ENCODE measurements at places on chromosomes 3 and 15.
A peak's percentile ranks its signal among the peaks of the same experiment; 100 is the strongest.

DNA sequence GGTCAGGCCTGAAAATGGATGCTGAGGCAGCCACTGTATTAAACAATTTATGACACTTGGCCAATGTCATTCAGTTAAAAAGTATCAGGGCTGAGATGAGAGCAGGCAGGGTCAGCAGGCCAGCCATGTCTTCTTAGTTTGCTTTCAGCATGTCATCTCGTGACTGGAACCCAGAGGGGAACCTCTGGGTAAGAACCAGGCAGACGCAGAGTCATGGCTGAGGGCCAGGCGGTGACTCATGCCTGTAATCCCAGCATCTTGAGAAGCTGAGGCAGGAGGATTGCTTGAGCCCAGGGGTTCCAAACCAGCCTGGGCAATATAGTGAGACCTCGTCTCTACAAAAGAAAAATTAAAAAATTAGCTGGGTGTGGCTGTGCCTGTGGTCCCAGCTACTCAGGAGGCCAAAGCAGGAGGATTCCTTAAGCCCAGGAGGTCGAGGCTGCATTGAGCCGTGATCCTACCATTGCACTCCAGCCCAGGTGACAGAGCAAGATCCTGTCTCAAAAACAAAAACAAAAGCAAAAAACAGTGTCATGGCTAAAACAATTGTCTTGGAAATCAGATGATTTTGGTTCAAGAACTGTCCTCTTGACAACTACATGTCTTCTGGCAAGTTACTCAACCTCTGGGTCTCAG is 11.7 kb downstream of the BCL2L10 start:
- peak; percentile 50 for DNase-seq

GRCh38 chr3:108092501-108092900 is 1.7 kb upstream of the CD47 start:
- no peak for DNase-seq

DNA sequence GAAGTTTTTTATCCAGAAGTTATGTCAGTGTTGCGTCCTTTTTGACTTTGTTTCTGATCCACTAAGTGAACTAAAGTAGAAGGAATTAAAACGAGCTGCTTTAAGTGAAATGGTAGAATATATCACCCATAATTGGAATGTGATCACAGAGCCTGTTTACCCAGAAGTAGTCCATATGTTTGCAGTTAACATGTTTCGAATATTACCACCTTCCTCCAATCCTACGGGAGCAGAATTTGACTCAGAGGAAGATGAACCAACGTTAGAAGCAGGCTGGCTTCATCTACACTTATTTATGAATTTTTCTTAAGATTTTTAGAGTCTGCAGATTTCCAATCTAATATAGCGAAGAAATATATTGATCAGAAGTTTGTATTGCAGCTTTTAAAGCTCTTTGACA is 57.6 kb downstream of the DNAH1 start:
- no peak for DNase-seq

DNA sequence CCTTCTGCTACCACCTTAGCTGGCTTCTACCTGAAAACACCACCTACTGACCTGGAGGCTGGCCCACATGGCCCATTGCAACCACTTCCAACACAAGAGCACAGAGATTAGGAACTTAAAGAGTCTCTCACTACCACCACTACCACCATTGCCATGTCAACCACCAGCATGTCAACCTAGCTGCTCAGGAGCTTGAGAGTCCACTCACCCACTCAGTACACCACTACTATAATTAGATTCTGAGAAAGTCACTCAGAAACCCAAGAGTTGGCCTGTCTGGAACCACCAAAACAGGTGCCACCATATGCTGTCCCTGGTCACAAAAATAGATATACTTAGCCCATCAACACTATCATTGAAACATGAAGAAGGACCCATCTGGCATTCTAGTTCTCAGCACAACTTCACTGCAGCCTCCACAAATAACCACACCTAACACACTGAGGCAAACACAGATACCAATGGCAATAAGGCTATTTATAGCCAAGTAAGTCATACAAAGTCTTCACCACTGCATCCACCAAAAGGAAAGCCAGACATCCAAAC is 806.7 kb upstream of the EPHA6 start:
- DNase-seq, result no peak

DNA sequence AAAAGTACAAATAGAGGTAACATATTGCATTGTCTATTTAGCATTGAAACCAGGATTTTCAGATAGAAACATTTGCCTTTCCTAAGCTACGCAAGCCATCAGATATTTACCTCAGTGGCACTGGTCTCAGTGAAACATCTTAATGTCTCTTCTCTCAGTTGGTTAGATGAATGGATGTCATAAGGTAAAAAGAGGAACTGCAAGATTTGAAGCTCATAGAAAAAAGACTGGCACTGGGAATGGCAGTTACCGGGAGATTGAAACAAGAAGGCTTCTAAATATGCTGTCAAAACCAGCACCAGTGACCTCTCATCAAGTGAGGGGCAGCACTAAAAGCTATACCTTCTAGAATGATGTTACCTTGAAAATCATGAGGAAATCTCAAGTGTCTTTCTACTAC is 486.4 kb downstream of the FHIT start:
- DNase-seq, result no peak

Data from DMS53 (cell line).